ENCODE measurements at places on chromosomes 7 and 10.

DNA sequence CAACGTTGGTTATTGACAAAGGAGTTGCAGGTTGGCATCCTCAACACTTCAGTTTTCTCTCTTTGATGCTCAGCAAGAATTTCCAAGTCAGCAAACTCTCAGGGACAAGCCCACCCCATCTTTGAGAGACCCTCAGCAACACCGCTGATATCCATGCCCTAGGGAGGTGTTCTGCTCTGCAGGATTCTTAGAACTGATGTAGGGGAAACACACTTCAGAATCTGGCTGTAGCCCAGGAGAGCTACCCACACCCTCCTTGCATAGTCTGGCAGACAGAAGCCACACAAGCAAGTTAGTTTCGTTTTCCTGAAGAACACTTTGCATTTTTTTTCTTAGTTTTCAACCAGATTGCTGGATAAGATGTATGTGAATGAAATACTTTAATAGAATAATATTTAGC lies 822 bp downstream of the SAMD9L start:
- DNase-seq, result no peak

- DNase-seq, result peak; percentile 75
Measured at GRCh38 chr7:6306471-6306870, 34.0 kb upstream of the CYTH3 start.

DNA sequence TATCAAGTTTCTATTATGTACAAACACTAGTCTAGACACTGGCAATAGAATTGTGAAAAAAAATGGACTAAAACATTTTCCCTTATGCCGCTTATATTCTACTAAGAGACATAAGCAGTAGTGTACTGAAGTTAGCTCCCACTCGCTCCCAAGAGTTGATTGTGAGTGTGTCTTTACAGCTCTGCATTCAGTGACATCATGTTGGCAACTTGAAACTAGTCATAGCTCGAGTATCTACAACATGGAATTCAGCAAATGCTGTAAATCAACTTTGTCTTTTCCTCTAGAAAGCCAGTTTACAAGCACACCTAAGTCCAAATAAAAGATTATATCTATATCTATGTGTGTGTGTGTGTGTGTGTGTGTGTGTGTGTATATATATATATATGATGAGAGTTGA lies 58.8 kb upstream of the MAGI2 start:
- no peak for DNase-seq

- DNase-seq, result no peak
Measured at GRCh38 chr10:73923935-73924598, 13.1 kb downstream of the PLAU start.

GRCh38 chr10:114914560-114914959 lies 23.4 kb upstream of the TRUB1 start:
- DNase-seq, result no peak

DNA sequence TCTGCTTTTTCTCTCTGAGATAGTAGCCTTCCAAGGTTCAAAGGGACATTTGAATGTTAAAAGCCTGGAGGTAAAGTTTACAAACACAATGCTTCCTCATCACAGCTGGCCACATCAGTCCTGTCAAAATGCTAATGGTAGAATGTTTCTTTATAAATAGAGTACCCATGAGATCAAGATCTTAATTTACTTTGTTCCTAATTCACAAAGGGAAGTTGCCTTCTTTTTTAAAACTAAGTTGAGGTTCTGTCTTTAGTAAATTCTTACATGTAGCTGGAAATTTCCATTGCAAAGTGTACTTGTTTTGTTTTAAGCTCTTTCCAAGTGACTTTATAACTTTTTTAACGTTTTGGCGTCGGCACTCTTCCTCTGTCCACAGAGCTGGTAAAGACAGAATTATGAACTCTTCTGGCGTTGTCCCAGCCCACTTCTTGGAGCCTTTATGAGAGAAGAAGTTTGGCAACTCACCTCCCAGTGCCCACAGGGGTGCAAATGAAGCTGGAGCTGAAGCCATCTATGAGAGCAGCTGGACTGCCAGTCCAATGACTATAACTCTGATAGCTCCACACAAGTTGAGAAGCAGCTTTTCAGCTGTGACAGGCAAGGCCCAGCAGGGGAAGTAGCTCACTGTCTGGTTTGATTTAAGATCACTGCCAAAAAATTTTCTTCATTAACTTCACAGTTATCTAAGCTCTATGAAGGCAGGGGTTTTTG lies 23.3 kb downstream of the FZD1 start:
- no peak for DNase-seq

GRCh38 chr10:32217216-32217615 lies 129.7 kb downstream of the EPC1 start:
- no peak for DNase-seq

GRCh38 chr10:86960863-86961434 lies 2.5 kb downstream of the SNCG start:
- no peak for DNase-seq

GRCh38 chr10:28839600-28840007 lies 162.3 kb downstream of the BAMBI start:
- DNase-seq, result peak; percentile 20

DNA sequence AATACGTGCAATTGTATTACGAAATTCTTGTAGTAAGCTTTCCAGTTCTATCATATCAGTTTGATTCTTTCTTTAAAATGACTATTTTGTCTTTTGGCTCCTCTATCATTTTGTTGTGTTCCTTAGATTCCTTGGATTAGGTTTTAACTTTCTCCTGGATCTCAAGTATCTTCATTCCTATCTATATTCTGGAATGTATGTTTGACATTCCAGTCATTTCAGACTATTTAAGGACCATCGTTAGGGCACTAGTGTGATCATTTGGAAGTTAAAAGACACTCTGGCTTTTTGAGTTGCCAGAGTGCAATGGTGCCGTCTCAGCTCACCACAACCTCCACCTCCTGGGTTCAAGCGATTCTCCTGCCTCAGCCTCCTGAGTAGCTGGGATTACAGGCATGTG lies 45.7 kb upstream of the SFTPD start:
- DNase-seq, result no peak

GRCh38 chr10:75476985-75477384 lies 45.6 kb downstream of the LRMDA start:
- DNase-seq, result no peak

DNA sequence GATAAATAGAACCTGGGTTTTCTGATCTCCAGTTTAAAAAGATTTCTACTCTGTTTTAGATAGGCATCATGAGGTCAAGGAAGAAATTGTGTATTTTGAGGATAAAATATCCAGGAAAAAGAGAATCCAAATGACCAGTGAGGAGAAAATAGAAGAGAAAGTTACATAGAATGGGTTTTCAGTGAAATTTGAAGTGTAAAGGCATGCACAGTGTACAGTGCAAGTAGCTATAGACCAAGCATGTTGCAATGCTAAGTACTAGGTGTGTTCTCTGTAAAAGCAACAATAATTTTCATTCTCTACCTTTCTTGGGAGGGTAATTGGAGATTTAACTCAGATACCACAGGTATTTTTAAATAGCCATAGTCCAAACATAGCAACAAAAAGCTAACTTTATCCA lies 22.6 kb downstream of the CDK1 start:
- DNase-seq, result no peak

DNA sequence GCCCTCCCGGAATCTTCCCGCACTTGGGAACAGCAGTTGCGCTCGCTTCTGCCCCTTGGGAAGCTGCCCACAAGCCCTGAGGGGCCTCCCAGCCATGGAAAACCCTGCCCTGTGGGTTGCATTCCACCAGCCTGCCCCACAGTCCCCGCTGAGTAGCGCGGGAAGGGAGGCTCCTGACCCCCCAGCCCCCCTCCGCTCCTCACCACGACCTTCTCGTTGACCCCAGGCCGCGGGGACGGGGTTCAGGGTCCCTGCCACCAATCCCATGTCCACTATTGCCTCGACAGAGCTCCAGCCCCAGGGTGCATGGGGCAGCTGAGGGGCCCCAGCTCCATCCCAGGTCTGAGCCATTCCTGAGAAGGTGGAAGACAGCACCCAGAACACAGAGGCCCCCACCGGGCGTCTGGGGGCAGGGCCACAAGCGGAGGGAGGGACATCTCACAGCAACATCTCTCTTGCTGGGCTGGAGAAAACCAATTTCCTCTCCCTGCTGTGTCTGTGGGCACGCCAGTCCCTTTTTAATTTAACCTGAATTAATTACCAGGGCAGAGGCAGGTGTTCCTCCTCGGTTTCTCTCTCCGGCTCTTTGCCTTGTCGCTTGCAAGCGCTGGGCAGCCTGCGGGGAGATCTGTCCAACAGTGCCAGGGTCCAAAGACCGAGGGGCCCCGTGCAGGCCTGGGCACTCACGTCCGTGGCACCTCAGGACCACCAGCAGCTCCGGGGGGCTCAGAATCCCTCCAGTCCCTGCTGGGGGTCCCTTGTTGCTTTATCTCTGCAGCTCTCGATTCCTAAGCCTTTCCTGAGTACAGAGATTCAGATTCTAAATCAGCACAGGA lies 57.9 kb downstream of the FOXL3 start:
- no peak for DNase-seq

- no peak for DNase-seq
Measured at GRCh38 chr7:151650161-151650560, 130.5 kb upstream of the RHEB start.

GRCh38 chr10:118698421-118698820 lies 56.3 kb downstream of the CACUL1 start:
- peak; percentile 7 for DNase-seq

DNA sequence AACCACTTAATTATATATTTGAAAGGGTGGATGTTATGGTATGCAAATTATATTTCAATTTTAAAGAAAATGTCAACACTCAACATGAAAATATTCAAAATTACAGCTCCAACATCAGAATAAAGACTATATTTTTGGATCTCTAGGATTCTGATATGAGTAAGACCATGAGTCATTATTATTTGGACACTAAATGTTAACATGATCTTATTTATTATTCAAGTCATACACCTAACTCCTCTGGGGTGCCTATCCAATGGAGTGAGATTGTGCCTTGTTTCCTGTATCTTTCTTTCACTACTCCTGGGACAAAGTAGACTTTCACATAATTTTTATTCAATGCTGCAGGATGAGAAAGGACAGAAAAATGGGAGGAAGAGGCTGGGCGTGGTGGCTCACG lies 135.2 kb upstream of the PRSS1 start:
- DNase-seq, result no peak

- DNase-seq, result peak; percentile 29
Measured at GRCh38 chr10:35546824-35547225, 58.3 kb upstream of the GJD4 start.

- no peak for DNase-seq
Measured at GRCh38 chr7:128856001-128856718, 6.5 kb upstream of the ATP6V1F start.

DNA sequence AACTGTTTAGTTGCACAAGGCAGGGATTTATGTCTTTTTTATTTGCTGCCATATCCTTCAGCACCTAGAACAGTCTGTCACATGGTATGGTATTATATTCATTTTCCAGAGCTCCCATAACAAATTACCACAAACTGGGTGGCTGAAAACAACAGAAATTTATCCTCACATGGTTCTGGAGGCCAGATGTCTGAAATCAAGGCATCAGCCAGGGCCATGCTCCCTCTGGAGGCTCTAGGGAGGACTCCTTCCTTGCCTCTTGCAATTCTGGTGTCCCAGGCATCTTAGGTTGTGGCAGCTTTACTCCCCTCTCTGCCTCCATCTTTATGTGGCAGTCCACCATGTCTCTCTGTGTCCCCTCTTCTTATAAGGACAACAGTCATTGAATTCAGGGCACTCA lies 43.1 kb downstream of the MET start:
- no peak for DNase-seq

GRCh38 chr7:2482725-2483451 lies 6.7 kb upstream of the GRIFIN start:
- no peak for DNase-seq

- DNase-seq, result no peak
Measured at GRCh38 chr10:127018298-127018650, 113.0 kb downstream of the DOCK1 start.

DNA sequence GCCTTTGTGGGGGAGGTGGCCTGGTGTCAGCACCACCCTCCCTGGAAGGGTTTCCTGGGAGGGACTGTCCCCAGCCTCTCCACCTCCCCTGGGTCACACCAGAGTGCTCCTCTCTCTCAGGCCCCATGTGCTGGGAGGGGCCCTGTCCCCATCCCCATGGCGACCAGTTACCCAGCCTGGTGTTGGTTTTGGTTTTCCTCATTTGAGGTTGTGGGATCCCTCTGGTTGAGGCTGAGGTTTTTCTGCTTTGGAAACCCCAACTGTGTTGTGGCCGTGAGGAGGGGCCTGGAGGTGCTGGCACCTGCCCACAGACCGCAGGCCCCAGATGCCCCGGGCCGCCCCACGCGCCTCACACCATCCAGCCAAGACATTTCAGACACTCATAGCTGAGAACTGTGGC lies 106.3 kb downstream of the GRK5 start:
- DNase-seq, result no peak

- DNase-seq, result no peak
Measured at GRCh38 chr7:40733114-40733513, 598.3 kb downstream of the SUGCT start.
